Skin of body (tissue), 3 donors: ENCODE measurements at places on chromosomes 2 and 18. TPM values are rescaled to one million over a fixed set of nuclear protein-coding genes. Genes with fewer than 3 reads are reported as not detected.

LIMS3 gene
- total RNA-seq: 5.9 TPM

TWIST2 gene
- 60.3 TPM for total RNA-seq

DNA sequence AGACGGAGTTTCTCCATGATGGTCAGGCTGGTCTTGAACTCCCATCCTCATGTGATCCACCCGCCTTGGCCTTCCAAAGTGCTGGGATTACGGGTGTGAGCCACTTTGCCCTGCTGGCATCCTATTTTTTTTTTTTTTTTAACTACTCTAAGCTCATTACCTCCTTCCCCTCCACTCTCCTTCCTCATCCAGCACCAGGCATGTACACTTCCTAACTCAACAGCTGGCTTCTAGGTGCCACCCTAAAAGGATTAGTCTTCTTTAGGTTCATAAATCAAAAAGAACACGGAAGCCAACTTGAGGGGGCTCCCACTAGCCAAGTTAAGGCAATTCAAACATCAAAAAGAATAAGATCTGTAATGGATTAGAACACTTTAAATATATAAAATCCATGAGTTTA lies 70.6 kb upstream of the TEX51 start:
- DNase-seq: no peak

NEU4 gene
- total RNA-seq: 0.30 TPM

DNPEP gene
- 42.4 TPM for total RNA-seq

DOCK10 gene
- 21.3 TPM for total RNA-seq

MRPL33 gene
- 63.0 TPM for total RNA-seq

- no peak for DNase-seq
Measured at GRCh38 chr2:95539836-95540235, 52.0 kb upstream of the TRIM43 start.

DNA sequence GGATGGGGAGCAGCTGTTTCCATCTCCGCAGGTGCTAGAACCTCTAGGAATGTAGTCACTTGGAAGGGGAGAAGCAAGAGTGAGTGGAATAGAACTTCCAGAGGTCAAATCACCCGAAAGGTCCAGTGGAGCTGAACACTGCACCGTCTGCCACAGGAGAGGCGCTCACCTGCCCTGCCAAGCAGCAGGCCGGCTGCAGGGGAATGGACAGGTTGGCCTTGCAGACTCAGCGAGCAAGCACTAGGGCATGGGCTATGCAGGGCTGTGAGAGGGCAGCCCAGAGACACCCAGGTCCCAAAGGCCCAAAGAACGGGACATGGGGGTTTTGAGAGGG lies 214.2 kb downstream of the TNS1 start:
- DNase-seq: no peak

- no peak for DNase-seq
Measured at GRCh38 chr2:170360546-170361089, 182.7 kb downstream of the MYO3B start.
